ENCODE measurements at places on chromosomes 3 and 15. TPM values are rescaled to one million over a fixed set of nuclear protein-coding genes. Genes with fewer than 3 reads are reported as not detected.

The TRANK1 gene
- total RNA-seq, result 3.8 TPM

The MME gene
- total RNA-seq, result 77.8 TPM

The GPR149 gene
- total RNA-seq, result not detected

The PRR20G gene
- total RNA-seq, result not detected

The SI gene
- total RNA-seq, result not detected
